ENCODE measurements at places on chromosomes 16 and 17. TPM values are rescaled to one million over a fixed set of nuclear protein-coding genes. Genes with fewer than 3 reads are reported as not detected.

WBP2 gene
- 57.5 TPM for total RNA-seq

- ATAC-seq, result no peak
Measured at GRCh38 chr16:82360024-82360783, 190.2 kb upstream of the MPHOSPH6 start.

DNA sequence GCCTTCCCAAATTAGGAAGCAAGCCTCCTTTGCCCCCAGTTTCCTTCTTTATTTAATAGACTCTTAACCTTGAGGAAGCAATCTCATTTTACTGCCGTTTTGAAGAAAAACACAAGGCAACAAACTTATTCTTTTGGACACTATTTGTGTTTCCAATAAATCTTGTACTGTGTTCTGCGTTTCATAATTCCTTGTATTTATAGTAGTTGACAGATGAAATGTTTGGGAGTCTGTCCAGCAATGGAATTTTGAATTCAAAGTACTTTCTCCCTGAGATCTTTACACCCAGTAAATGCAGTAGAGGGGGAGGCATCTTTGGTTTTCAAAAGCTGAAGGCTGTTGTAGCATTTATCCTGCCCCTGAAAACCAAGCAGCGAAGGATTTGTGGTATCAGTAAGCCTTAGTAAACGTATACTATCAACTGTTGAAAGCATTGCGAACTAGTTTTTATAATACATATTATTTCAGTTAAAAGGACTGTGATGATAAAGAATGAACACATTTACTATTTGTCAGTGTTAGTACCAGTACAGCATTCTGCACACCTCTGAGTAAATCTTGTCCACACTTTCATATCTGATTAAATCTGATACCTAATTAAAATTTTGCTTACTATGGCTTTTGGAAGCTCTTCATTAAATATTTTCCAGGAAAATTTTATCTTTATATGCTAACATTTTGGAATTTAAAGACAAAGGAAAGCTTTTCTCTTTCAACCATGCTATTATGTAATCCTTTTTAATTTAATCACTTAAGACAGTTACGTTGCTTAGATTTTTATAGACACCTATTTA lies 83.1 kb downstream of the TNRC6C start:
- no peak for ATAC-seq

- peak; percentile 81 for ATAC-seq
Measured at GRCh38 chr17:76056882-76057281, 15.4 kb downstream of the SRP68 start.

- no peak for ATAC-seq
Measured at GRCh38 chr16:77288222-77288621, 89.0 kb downstream of the SYCE1L start.

- ATAC-seq, result no peak
Measured at GRCh38 chr16:49544828-49545227, 171.2 kb downstream of the C16orf78 start.

PSME3 gene
- total RNA-seq, result 96.6 TPM

GRCh38 chr17:66720027-66720426 lies 114.9 kb upstream of the CACNG5 start:
- no peak for ATAC-seq

DNA sequence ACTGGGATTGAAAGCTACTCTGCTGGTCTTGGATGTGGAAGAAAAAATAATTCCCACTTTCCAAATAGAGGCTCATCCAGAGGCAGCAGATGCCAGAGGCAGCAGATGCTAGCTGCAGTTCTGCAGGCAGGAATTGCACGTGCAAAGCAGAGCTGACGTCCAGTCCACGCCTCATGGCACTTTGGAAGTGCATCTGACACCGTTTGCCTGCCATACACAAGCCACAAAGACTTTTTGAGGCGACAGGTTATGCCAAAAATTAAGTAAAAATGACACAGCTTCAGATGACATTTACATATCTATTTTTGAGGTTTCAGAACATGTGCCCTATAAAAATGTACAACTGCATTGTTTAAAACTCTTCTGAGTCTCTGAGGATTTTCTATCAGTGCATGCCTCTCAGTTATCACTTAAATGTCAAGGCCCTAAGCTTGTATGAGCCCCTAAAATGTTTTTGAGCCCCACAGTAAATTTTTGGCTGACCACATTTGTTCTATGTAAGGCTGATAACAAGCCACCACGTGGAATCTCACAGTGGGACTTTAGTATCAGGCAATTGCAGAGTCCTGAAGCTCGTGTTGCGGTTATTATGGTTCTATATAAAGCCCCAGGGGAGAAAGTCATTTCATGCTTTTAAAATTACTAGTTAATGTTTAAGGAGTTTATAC lies 239.2 kb downstream of the PRKCA start:
- no peak for ATAC-seq

DNA sequence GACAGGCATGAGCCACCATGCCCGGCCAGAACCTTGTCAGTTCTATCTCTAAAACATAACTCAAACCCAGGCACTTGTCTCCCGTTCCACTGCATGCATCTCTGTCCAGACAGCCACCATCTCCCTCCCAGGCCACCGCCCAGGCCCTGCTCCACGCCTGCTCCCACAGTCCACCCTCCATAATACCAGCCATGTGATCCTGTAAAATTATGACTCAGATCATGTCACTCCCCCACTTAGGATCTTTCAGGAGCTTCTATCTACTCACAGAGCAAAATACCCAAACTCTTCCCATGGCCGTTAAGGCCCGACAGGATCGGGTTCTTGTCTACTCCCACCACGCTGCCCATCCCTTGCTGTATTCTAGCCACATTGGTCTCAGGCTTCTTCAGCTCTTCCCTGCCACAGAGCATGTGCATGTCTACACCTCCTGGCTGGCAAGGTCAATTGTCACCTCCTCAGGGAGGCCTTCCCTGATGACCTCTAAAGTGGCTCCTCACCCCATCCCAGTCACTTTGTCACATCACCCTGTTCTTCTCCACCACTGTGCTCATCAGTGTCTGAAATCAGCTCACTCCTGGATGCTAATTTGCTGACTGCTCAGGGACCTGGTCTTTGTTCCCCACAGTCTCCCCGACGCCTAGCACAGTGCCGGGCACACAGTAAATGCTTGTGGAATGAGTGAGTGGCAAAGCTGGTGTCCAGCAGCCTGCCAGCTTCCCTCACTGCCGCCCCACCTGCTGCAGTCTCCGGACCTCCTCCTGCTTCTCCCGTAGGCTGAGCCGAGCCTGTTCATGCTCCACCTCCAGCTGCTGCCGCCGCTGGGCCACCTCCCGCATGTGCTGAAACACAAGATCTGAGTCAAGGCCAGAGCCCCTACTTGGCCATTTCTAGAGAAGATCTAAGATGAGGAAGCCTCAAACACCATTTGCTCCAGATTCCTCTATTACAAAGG lies 6.7 kb downstream of the TSPOAP1 start:
- ATAC-seq, result no peak

DNA sequence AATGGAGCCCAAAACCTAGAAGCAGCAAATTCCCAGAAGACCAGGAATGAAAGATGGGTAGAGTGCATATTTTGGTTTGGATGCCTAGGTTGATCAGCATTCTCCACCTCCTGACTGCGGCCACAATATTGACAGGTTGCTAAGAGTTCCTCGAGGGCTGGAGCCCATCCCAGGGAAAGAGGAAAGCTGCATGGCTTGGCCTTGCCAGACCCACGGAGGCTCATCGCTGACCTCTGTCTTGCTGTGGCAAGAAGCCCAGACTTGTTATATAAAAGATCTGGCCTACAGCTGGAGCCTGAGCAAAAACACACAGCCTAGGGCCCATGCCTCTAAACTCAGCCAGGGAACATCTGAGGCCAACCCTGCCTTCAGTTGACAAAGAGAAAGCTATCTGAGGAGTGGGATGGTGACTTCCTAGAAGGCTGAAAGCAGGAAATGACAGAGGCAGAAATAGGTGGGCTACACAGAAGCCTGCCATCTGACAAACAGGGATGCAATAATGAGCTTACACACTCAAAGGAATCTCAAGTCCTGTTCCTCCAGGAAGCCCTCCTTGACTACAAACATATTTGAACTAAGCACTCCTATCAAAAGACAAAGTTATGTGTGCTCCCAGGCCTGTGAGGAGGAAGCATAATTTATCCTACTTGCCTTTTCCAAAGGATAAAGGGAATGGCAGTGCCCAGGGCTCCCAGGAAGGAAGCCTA lies 22.5 kb upstream of the SLC35B1 start:
- peak; percentile 17 for ATAC-seq

DNA sequence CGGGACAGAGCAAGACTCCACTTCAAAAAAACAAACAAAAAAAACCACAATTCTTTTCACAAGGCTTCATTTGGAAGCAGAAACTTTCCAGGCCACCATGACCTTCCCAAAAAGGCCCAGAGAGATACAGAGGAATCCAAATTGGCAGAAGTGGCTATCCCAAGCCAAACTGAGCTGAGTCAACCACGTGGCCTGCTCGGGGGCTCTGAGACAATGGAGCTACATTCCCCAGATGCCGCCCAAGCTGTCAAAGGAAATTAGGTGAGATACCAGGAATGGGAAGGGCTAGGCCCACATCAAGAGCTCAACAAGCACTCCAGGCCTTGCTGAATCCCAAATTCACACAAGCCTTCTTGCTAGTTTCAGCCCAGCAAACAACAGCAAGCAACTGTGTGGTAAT lies 5.7 kb upstream of the EXOSC6 start:
- ATAC-seq, result no peak

PDE6G gene
- total RNA-seq, result not detected

MMP15 gene
- total RNA-seq, result 4.6 TPM

SCN4A gene
- total RNA-seq, result 0.12 TPM

DNA sequence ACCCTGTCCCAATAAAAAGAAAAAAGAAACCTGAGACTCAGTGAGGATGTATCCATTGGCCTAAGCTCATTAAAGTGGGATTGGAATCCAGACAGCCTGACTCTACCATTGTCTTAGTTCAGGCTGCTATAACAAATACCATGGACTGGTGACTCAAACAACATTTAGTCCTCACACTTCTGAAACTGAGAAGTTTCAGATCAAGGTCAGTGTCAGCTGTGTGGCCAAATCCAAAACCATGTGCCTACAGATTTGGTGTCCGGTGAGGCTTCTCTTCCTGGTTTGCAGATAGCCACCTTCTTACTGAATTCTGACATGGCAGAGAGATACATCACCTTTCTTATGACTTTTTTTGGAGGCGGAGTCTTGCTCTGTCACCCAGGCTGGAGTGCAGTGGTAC lies 53.3 kb upstream of the KDM8 start:
- ATAC-seq, result no peak

GRCh38 chr17:17840751-17841591 lies 4.2 kb upstream of the SREBF1 start:
- ATAC-seq, result peak; percentile 63

DYNC1LI2 gene
- total RNA-seq, result 69.4 TPM

DNA sequence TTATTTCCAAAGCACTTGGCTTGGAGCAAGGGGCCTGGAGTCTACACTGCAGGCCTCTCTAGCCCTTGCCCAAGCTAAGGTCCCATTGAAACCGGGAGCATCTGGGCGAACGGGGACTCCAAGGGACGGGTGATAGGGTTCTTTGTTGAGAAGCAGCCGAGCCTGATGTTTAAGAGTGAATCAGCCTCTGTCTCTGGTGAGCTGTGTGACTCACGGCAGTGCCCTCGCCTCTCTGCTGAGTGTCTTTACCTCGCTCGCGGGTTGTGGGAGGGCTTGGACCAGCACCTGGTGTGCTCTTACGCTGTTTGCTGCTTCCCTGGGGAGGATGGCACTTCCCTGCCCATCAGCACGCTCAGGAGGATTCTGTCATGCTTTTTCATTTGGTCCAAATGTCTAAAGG lies 1.3 kb downstream of the HGS start:
- ATAC-seq, result peak; percentile 65

DNA sequence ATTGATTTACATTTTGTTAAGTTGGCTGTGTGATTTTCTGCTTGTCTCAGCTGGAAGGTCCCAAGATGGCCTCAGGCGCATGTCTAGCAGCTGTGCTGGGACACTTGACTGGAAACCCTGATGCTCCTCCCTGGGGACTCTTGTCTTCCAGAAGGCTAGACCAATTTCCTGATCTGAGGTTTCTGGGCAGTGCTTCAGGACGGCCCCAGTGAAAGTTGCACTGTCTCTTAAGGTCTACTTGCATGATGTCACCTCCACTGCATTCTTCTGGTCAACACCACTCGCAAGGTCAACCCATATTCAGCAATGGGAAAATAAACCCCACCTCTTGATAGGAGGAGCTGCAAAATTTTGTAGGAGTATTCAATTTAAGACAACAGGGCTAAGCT lies 116.0 kb downstream of the SALL1 start:
- no peak for ATAC-seq

ETV4 gene
- total RNA-seq, result 5.7 TPM

WNK4 gene
- total RNA-seq, result 0.40 TPM
